ENCODE measurements at places on chromosomes 5 and 9. TPM values are rescaled to one million over a fixed set of nuclear protein-coding genes. Genes with fewer than 3 reads are reported as not detected.

GABRG2 gene
- total RNA-seq: not detected

ZDHHC11B gene
- total RNA-seq: 0.50 TPM

ECPAS gene
- 125 TPM for total RNA-seq

LOX gene
- 58.0 TPM for total RNA-seq

PTGER4 gene
- 2.9 TPM for total RNA-seq

TTC23L gene
- total RNA-seq: under 0.01 TPM

CDK5RAP2 gene
- 35.2 TPM for total RNA-seq

CTSL gene
- 687 TPM for total RNA-seq

Measured in uterine smooth muscle cell (primary cell).